Activated CD4-positive, alpha-beta T cell treated with anti-CD3 and anti-CD28 coated beads for 36 hours (primary cell): ENCODE measurements at places on chromosomes 4 and X. TPM values are rescaled to one million over a fixed set of nuclear protein-coding genes. Genes with fewer than 3 reads are reported as not detected.

The PSMD10 gene
- total RNA-seq: 54.5 TPM

DNA sequence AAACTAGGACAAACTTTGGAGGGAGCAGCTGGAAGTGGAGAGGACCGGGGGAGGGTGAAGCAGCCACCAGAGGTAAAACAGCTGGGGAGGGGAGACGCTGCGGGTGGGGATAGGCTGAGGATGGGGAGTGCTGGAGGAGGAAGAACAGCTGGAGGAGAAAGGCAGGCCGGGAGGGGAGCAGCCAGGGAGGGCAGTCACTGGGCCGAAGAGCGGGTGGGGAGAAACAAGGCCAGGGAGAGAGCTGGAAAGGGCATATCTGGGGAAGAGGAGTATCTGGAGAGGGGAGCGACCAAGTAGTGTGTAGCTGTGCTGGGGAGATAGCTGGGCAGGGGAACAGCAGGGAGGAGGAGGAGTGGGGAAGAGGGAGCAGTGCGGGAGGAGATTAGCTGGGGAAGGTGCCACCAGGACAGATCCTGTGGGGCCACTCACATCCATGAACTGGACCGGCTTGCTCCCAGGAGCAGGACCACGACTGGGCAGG, 2.7 kb downstream of the SLC38A5 start:
- DNase-seq: no peak

The CDK16 gene
- total RNA-seq: 62.7 TPM

DNA sequence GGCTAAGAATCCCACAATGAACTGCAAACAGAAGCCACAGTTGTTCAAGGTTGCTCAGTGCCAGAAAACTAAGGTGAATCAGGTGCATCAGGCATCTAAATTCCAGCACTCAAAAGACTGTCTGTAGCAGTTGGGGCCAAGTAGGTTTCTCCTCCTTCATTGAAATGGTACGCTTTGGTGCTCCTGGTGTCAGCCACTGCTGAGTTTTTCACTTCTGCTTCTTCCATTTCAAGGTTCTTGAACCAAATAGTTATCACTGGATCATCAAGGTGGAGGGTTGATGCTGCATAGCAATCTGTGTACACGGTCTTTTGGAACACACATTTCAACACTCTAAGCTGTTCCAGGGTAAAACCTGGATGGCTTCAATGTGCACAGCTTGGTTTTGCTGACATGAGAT, 74.4 kb downstream of the TMA16 start:
- no peak for DNase-seq

The NDNF gene
- 0.16 TPM for total RNA-seq

DNA sequence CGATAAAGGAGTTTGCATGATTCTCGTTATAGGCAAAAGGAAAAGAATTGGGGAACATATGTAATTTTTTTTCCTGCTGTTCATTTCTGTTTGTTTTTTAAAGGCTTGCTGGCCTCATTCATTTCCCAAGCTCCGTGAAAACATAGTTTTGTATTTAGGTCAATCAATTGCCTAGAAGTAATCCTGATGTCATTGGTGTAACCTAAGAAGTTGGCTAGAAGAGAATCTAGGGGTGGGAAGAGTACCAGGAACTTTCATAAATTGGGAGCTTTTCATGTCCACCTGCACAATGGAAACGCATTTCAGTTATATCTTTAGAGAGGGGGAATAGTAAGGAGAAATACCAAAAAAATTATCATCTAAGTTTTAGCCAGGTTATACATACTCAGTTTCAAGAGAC, 3.8 kb downstream of the RAPGEF2 start:
- no peak for DNase-seq

DNA sequence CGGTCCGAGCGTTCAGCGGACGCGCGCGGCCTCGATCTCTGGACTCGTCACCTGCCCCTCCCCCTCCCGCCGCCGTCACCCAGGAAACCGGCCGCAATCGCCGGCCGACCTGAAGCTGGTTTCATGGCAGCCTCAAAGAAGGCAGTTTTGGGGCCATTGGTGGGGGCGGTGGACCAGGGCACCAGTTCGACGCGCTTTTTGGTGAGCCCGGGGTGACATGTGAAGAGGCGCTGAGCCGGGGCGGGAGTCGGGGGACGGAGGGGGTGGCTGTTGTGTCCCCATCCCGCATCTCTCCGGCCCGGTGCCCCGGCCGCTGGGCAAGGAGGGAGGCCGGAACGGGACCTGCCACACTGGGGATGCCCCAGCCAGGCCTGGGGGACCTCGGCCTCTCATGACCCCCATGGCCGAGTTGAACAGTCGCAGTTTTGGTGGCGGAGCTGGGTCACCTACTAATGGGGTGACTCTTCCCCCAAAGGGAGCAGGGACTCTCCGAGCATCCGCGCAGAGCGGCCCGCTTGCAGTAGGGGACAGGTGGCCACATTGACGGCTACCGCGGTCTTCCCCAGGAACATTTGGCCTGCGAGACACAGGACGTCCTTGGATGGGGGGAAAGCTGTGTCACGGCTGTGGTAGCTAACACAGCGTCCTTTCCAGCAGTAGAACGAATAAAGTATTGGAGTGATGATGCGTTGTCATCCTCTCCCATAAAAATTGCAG, at the start of gene GK:
TSS of gene GK (plus strand) at position 9 of the 717 bp plus-strand sequence. CDS start at position 124, 115 bp downstream.
- peak; percentile 33 for DNase-seq

- DNase-seq: no peak
These were observed 6.8 kb downstream of the GABRA3 start for GRCh38 chrX:152444338-152444737.

DNA sequence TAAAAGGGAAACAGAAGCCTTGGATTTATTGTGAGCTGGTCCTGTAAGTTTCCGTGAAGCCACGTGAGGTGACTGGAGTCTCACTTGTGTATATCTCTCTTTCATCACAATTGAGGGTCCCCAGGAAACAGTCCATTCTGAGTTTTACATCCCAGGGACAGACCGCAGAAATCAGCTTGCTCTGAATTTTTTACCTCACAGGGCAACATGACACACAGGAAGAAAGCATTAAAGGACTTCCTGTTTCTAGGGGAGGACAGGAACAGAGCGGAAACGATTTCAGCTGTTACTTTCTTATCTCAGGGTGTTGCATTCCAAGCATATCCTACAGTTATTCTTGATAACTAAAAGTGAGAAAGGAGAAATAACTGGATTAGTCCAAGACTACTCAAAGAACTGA, 553.5 kb downstream of the TRAM1L1 start:
- DNase-seq: peak; percentile 6

GRCh38 chrX:23373129-23373804, 38.6 kb downstream of the PTCHD1 start:
- DNase-seq: no peak

The ITM2A gene
- 89.0 TPM for total RNA-seq

- no peak for DNase-seq
These were observed 215.1 kb upstream of the GPC4 start for GRCh38 chrX:133630362-133630761.

- DNase-seq: no peak
These were observed 50.2 kb downstream of the RPGR start for GRCh38 chrX:38277136-38277535.

DNA sequence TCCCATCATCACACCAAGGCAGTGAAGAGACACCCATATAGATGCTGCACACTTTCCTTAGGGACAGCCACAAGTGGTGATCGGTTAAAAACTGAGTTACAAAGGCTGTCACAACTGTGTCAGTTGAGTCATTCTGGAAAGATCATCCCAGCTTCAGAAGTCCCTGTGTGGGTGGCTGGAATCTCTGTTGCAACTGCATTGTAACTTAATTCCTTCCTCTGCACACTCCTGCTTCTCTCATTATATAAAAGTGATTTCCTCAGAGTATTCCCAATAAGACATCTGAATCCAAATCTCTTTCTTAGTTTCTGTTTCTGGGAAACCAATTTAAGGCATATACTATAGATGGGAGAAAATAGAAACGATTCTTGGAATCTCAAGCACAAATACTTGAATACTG, 88.1 kb downstream of the FSTL5 start:
- DNase-seq: no peak

- peak; percentile 43 for DNase-seq
These were observed 72.2 kb downstream of the BLTP1 start for GRCh38 chr4:122224348-122224747.

The YIPF6 gene
- 8.2 TPM for total RNA-seq

The CDS1 gene
- total RNA-seq: 0.12 TPM

DNA sequence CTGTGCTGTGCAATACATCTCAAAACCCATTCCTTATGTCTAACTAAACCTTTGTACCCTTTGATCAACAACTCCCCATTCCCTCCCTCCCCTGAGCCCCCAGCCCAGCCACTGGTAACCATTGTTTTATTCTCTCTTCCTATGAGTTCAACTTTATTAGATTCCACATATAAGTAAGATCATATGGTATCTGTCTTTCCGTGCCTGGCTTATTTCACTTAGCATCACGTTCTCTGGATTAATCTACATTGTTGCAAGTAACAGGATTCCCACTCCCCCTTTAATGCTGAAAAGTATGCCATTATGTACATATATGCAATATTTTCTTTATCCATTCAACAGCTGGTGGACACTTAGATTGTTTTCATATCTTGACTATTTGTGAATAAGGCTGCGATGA, 119.4 kb downstream of the RNF150 start:
- no peak for DNase-seq

DNA sequence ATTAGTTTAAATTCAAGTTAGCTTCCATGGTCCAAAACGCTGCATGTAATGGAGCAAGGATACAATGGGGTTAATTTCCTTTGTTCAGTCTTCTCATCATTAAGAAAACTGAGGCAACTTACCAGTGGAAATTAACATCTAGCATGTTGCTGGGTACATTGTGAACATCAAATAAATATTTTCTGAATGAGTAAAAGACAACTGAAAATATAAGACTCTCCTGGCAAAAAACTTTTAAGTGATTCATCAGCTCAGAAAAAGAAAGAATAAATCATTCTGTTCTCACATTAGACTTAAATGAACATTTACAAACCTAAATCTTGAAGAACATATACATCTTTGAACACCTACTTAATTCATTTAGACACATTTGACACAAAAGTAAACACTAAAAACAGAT, 138.4 kb upstream of the ETNPPL start:
- no peak for DNase-seq

DNA sequence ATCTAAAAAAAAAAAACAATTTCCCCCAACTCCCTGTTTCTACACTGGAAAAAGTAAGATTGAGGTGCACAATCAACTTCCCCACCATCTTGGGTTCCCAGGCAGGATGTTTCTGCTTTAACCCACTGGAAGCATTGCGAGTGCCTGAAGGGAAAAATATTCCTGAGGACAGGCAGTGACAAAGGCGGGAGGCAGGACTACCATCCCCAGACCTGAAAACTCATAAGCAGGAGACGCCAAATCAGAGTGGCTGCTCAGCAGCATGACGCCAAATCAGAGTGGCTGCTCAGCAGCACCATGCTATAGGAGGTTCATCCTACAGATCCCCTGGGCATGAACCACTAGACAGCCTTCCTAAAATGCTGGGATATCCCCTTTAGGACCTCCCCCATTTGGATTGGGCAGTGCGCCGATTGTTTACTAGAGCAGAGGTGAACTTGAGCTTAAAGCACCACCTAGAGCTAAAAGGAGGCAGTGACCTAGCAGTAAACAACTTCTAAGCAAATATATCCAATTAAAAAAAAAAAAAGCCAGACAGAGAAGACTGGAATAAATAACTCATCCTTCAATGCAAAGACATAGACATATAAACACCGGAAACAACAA, 35.0 kb upstream of the GK start:
- no peak for DNase-seq

DNA sequence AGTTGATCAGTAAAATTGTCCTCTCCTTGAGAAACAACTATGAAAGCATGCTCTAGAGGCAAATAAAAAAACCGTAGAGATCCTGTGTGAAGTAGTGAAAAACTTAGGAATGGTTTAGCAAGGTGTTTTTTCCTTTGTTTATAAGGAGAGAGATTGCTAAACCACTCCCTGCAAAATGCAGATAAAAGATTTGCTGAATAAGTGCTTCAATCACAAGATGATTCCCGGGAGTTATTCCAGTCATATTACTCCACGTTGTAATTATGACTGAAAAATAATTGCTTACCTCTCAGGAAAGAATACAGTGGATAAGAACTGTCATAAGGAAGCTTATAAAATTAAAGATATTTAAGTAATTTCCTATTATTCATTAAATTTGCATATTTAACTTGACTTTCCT, 2.8 kb downstream of the GK start:
- no peak for DNase-seq

The SPANXC gene
- total RNA-seq: not detected

DNA sequence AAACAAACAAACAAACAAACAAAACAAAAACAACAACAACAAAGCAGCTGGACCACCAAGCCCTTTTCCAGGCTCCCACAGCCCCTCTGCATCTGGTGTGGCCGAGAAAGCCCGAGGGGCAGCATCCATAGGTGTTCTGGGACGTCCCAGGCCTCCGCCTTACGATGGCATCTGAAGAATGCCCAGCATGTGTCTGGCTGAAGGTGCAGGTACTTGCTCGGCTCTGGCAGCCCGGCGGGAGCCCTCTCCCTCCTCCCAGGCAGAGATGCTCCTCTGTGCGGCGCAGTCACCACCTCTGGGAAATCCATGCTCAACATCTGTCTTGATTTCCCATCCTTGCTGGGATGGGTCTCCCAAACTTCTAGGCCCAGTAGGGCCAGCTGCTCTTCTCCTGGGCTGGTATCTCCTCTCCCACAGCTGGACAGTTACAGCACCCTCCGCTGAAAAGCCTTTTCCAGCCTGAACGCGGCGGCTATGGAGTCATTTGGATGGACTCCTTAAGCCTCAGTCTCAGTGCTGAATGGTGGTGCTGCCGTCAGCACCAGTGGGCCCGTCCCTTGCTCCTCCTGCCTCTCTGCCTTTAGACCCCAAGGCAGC, 4.3 kb downstream of the PSAPL1 start:
- DNase-seq: peak; percentile 1

DNA sequence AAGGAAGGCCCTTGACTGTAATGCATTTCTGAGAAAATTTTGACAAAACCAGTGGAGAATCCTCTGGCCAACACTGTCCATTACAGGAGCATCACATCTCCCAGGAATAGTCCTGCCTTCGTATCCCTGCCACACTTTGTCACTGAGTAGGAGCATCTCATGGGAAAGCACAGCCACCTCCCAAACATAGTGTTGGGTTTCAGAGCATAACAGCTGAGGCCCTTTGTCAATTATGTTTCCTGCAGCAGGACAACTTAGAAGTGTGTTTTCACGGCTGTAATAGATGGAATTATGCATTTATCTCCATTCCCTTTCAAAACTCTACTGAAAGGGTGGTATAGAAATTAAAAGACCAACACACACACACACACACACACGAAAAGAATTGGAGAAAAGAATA, 91.1 kb upstream of the SMAD1 start:
- DNase-seq: no peak

DNA sequence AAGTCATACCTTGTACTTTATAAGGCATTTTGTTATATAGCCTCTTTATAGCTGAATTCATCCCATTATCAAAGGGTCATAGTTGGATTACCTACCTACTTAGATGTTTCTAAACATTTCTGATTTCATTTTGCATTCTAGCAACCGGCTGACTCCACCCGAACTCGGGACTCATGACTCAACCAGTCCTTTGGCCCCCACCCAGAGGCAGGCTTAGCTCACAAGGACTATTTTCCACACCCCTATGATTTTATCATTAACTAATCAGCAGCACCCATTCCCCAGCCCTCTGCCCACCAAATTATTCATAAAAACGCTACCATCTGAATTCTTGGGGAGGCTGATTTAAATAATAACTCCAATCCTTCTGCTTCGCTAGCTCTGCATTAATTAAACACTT, 79.9 kb upstream of the EGFL6 start:
- DNase-seq: no peak
